Activated CD4-positive, alpha-beta T cell treated with anti-CD3 and anti-CD28 coated beads, Interleukin-2, amount 10 ng/mL, durations not matched to agents 7 days and 5 days (primary cell): ENCODE measurements at places on chromosomes 3 and 15. TPM values are rescaled to one million over a fixed set of nuclear protein-coding genes. Genes with fewer than 3 reads are reported as not detected.

Gene CMTM7
- total RNA-seq = 62.6 TPM

Gene GOLGA8T
- not detected for total RNA-seq

Gene IQCF5
- total RNA-seq = not detected

Gene CCR8
- 0.74 TPM for total RNA-seq

Gene BOC
- total RNA-seq = not detected

Gene GATM
- 1.6 TPM for total RNA-seq

Gene PP2D1
- total RNA-seq = not detected

Gene CNTN3
- total RNA-seq = not detected

Gene SKIC8
- 44.7 TPM for total RNA-seq

Gene CHRNB4
- not detected for total RNA-seq

Gene AHSG
- not detected for total RNA-seq

Gene PDE12
- total RNA-seq = 24.5 TPM

Gene GJD2
- total RNA-seq = not detected

Gene ZMYND10
- 3.6 TPM for total RNA-seq

Gene CALML4
- 13.5 TPM for total RNA-seq

Gene LDHAL6B
- not detected for total RNA-seq

Gene NR2E3
- total RNA-seq = not detected

Gene HYAL1
- total RNA-seq = not detected

Gene LRRC3B
- not detected for total RNA-seq

Gene SLC6A6
- 42.0 TPM for total RNA-seq

Gene SLC38A3
- total RNA-seq = not detected

Gene NBEAL2
- 194 TPM for total RNA-seq

Gene BSN
- total RNA-seq = 0.07 TPM

Gene NEK10
- total RNA-seq = 0.56 TPM

Gene SLCO2A1
- total RNA-seq = not detected

Gene NOX5
- not detected for total RNA-seq
